Hematopoietic multipotent progenitor cell (in vitro differentiated cells): ENCODE measurements at places on chromosomes 11 and 22. TPM values are rescaled to one million over a fixed set of nuclear protein-coding genes. Genes with fewer than 3 reads are reported as not detected.

UCP3 gene
- total RNA-seq = 2.4 TPM

DNA sequence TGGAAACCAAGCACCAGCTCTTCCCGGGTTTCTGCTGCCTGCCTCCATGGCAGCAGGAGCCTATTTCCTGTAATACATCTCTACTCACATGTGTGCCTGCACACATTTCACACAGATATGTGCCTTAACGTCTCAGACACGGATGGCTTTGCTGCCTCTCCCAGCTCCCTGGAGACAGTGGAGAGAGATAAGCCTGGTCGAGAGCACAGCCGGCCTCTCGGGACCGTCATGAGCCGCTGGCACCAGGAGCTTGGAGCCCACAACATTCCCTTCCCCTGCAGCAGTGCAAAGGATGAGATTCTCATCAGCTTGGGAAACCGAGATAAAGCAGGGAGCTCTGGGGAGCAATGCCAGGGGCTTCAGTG, 587.7 kb downstream of the BRD1 start:
- DNase-seq = no peak

GRCh38 chr22:23012081-23012622, 58.2 kb upstream of the GNAZ start:
- DNase-seq = no peak

SPON1 gene
- total RNA-seq = 10.0 TPM

- no peak for DNase-seq
Measured at GRCh38 chr11:46856605-46857343, 10.7 kb upstream of the CKAP5 start.
